ENCODE measurements at places on chromosomes 1 and 21.

DNA sequence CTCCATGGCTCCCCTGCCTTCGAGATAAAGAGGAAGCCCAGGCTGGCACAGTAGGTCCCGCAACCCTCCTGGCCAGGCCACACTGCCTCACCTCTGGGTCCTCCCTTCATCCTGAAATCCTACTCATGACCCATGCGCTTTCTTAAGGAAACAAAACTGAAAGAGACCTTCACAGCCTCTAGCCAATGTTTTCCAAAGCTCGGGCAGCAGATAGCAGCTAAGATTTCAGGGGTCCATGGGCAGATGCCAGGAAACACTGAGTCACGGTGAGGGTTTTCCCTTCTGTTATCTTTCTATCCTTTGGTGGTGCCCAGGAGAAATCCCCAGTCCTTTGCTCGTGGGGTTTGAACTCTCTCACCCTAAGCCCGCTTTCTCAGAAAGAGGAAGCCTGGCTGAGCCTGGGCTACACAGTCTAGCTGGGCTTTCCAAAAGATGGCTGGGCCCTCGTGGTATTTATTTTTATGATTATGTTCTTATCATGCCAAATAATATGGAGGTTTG, 26.6 kb downstream of the TTC39A start:
- no peak for DNase-seq

DNA sequence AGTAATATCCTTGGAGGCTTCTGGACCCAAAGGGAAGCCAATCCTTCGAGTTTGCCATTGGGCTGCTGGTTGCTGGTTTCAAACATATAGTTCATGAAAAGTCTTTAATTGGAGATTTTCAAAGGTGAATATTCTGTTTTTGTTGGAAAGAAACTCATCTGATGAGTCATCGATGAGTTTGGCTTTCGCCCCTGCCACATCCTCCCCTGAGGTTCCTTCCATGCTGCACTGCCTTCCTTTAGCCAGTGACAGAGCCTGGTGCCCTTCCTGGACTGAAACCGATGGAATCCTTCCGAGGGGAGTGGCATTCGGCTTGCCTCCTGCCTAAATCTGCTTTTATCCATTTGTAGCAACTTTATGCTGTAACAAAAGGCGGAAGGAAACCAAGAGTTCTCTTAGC, 550.0 kb downstream of the KIF26B start:
- no peak for DNase-seq

- DNase-seq, result no peak
Observed at GRCh38 chr21:44653656-44654575, 543 bp downstream of the KRTAP12-4 start.

DNA sequence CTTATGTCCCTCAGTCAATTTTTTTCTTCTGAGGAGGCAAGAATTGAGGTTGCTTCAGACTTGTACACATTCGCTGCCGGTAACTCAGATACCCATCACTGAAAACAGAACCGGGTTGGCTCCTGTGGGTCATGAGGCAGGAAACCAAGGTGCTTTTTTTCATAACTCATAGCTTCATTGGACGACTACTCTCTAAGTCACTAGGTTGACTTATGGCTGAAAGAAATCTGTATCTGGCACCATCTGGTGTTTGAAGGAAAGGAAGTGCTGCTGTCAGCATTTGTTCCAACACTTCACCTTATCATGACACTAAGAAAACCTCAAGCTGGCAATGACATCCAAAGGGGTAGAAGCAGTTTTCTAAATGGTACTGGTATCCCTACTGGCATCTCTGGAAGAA, 82.3 kb downstream of the TBX19 start:
- no peak for DNase-seq

DNA sequence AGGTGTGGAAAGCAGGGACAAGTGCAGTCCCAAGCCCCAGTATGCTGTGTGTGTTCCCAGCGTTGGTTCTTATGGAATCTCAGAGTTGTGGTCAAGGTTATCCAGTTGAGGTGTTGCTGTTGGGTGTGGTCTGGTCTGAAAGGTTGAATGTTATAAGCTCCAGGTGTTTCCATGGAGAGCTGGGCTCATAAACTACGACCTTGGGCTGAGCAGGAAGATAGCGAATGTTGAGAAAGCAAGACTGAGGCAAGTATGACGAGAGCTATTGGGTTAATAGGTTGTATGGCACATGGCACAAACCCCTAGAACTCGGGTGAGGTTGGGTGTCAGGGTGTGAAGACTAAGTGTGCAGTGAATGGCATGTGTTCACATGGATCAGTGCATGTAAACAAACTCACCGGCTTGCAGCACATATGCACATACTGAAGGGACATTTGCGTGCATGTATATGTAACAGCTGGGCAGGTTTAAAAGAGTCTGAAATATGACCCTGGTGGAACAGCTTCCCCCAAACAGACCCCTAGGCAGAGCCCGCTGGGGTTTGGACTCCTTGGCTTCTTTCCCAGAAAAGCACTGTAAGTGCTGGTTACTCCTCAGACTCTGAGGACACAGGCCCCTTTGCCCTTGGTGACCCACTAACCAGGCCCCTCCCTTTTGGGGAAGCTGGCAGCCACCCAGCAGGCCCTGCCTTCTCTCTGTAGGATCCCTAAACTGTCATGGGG, 117.5 kb downstream of the NAV1 start:
- peak; percentile 42 for DNase-seq

DNA sequence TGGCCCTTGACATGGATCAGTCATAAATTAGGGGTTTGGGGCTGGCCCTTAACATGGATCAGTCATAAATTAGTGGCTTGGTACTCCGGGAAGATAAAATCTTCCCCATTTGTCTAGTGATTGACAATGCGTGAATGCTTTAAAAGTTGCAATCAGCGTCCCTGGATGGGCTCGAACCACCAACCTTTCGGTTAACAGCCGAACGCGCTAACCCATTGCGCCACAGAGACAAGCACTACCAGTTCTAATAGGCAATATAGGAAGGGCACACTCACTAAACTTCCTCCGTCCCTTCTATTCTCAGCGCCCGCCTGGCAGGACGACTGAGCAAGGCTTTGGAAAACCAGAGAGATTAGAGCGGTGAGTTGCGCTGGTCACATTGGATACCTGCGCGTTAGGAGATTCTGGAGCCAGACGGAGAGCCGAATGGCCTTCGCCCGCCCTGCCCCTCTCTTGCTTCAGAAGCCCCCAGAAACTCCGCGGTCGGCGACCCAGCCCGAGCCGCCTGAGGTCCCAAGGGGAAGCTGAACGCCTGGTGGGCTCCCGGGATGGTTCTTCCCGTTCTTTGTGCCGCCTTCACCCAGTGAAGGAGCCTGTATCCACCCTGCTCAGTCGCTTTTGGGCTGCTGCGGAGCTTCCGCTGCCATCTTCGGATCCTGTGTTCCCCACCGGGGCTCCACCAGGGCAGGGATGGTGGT, 235.9 kb downstream of the FAM72C start:
- no peak for DNase-seq
